NCI-H774 (cell line): ENCODE measurements at places on chromosomes 3 and 15.

DNA sequence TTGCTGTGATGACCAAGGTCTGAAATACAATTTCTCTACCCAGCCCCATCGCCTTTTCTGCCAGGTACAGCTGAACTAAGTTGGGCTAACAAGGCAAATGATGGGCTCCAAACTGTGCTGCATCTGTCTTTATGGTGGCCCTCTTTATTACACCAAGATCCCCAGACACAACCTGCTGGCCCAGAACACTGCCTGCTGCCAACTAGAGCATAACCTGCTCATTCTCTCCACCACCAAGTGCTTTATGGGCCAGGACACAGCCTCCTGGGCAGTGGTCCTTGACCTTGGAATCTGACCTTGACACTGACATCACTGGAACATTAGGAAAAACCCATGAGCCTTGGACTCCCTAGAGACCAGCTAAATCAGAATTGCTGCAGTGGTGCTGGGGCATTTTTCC, 3.3 kb downstream of the LINS1 start:
- DNase-seq, result no peak

DNA sequence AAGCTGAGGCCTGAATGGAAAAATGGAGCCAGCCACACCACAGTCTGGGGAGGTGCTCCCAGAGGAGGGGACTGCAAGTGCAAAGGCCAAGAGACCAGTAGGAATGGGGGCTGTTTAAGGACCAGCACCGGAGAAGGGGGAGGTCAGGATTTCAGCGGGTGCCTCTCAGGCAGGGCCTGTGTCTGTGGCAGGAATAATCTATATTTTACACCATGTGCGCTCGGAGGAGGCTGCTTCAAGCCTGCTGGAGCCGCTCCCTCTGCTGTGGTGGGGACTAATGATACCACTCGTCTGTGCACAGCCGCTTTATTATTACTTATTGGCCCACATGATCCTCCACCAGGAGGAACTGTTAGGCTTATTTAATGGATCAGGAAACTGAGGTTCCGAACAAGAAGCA, 45.3 kb downstream of the TPRA1 start:
- DNase-seq, result no peak

DNA sequence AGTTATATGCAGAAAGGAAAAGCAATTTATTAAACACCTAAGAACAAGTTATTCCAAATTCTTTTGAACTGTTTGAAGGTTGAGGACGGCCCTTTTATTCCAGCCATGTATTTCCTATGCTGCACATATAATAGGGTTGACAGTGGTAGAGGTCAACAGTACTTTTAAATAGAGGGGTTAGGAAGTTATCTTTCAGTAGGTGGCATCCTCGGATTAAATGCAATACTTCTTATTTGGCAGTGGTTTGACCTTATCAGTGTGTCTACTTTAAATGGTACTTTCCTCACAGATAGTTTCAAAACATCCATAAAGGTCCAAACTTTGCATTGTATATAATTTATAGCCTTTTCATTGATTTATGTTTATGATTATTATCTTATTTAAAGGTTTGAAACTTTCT, 558.7 kb downstream of the TUSC7 start:
- DNase-seq, result no peak

DNA sequence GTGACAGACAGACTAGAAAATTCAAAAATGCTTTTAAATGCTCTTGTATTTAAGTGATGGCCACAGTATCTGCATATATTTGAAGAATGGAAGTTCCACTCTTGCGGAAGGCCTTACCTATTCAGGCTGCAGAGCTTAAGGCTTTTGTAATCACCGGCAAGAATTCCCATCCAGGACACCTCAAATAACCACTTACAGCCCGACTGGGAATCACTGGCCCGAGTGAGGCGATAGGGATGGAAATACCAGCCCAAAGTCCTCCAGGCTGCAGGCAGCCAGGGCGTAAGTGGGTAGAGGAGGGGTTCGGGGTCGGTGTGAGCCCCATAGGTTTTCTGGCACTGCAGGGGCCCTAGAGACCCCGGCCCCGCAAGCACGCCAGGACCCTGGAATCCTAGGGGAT, 9.5 kb downstream of the CMTM7 start:
- DNase-seq, result no peak

DNA sequence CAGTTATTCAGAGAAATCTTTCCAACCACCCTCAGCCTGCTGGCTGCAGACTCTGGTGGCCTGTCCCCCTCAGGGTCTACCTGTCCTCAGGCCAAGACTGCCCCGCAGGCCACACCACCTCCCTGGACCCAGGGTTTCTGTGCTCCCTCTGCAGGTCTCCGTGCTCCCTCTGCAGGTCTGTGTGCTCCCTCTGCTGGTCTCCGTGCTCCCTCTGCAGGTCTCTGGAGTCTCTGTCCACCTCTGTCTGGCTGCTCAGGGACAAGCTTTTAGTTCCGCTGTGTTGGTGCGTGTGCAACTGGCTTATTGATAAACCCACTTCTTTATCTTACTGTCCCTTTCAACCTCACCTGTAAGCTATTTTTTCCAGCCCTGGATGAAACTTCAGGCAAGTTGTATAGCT, 30.1 kb downstream of the BDH1 start:
- no peak for DNase-seq

- no peak for DNase-seq
Measured at GRCh38 chr3:134568790-134569189, 82.0 kb downstream of the KY start.

DNA sequence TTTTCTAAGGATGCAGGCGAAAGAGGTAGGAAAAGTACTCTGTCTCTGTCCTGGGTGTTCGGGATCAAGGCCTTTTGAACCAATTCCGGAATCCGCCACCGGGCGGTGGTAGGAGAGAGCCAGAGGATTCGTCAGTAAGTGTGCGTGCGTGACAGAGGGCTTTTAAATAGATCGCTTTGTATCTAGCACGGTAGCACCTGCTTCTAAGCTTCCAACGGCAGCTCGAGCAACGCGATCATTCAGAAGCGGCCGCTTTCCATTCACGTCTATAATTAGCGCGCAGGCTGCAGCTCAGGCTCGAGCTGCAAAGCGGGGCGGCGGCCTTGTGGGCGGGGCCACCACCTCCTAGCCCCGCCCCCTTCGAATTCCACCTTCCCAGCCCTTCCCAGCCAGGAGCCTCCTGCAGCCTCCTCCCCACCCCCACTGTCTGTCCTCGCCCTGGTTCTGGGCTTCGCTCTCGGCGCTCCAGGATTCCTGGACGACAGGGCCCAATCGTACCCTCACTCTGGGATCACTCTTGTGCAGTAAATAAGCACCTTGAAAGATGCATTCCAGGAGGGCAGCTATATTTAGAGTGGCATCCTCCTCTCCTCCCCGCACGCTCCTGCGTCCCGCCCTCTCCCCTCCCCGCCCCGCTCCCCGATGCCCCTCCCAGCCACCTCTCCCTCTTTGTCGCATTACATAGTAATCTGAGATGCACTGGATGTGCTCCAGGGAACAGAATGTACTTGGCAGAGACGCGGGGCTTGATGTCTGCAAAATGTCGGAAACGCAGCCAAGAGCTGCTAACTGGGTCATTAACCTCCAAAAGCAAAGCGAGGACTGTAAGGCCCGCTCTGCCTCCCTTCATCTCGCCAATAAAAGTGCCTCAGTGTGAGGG, 224.1 kb upstream of the TPRG1 start:
- DNase-seq, result peak; percentile 99

DNA sequence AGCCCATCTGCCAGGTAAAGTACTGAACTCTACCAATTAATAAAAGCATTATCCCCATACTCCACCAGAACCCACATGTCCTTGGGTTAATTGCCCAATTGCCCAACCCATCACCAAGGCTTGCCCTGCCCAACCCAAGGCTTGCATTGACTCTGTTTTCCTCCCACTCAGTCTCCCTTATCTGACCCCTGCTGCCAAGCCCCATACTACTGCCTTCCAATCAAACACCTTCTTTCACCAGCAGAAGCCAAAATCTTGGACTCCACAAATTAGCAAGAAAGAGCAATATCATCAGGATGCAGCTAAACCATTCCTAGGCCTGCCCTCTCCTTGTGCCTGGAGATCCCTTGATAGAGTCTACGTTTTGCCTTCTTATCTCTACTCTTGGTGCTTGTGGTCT, 602.9 kb downstream of the NTRK3 start:
- no peak for DNase-seq
